ENCODE measurements at places on chromosomes 2 and 18. TPM values are rescaled to one million over a fixed set of nuclear protein-coding genes. Genes with fewer than 3 reads are reported as not detected.

The TPO gene
- total RNA-seq = not detected

DNA sequence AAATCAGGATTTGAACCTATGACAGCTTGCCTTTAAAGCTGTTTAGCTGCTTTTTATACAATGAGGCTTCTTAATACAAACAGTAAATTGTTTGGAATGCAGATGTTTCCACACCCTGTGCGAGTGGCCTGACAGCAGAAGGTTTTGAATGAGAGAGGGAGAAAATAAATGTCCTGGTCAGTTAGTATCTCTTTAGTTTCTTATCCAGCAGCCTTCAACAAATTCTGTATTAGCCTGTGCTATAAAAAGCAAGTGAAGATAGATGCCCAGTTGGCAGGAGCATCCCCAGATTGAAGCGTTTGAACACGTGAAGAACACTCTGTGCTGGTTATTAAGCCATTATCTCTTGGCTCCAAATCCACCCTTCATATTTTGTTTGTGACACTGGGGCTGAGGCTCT, 70.6 kb downstream of the CERS6 start:
- no peak overlapping the region for H3K4me3 ChIP-seq
- H3K27me3 ChIP-seq = no peaks in the 10 kb centered on the region
- DNase-seq = no peak
- peaks cover 43% of the 10 kb centered on the region for H3K4me1 ChIP-seq
- no peaks in the 10 kb centered on the region for H3K36me3 ChIP-seq

GRCh38 chr2:169771021-169771420, 27.6 kb upstream of the SSB start:
- no peaks in the 10 kb centered on the region for H3K36me3 ChIP-seq
- H3K4me1 ChIP-seq = no peaks in the 10 kb centered on the region
- DNase-seq = no peak
- no peak overlapping the region for H3K4me3 ChIP-seq
- H3K27ac ChIP-seq = no peak overlapping the region

DNA sequence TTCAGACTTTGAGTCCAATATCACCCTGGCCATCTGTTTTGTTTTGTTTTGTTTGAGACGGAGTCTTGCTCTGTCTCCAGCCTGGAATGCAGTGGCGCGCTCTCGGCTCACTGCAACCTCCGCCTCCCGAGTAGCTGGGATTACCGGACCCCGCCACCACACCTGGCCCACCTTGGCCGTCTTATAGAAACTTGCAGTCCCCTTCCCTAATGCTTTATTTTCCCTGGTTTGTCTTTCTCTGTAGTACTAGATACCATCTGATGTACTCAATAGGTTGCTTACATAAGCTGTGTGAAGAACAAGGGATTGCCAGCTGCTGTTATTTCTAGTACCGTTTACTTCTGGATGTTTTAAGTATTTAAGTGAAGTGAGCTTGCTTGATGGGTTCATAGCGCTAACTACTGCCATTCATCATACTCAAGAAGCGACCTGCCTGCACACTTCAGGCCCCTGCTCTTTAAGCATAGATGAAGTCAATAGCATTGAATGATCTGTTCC, 1.2 kb downstream of the RPL31 start:
- peak overlapping the region; percentile 81 for H3K4me3 ChIP-seq
- H3K36me3 ChIP-seq = peaks cover 38% of the 10 kb centered on the region
- H3K27ac ChIP-seq = no peak overlapping the region
- H3K4me1 ChIP-seq = peaks cover 11% of the 10 kb centered on the region
- peaks cover 8% of the 10 kb centered on the region for H3K27me3 ChIP-seq
- peak; percentile 42 for DNase-seq

The IL36RN gene
- total RNA-seq = not detected

The DYSF gene
- 1.1 TPM for total RNA-seq

- H3K27me3 ChIP-seq = no peaks in the 10 kb centered on the region
- no peak overlapping the region for H3K27ac ChIP-seq
- no peaks in the 10 kb centered on the region for H3K36me3 ChIP-seq
- no peaks in the 10 kb centered on the region for H3K4me1 ChIP-seq
These were observed 18.8 kb upstream of the MREG start for GRCh38 chr2:216031960-216032689.

The ALK gene
- total RNA-seq = not detected

DNA sequence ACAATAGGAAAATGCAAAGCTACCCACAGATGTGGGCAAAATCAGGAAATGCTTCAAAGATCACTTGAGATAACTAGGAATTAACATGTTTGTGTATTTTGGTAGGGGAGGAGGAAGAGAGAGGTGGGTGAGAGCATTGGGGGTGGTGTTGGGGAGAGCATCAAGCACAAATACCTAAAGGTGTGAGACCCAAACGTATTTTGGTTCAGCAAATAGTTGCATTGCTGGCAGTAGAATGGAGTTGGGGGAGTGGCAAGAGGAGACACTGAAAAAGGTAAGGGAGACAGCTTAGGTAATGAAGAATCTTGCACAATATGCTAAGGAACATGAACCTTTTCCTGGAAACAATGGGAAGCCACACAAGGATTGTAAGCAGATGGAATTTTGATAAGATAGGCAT, 1.5 kb upstream of the PELI1 start:
- no peak overlapping the region for H3K27ac ChIP-seq
- peaks cover 30% of the 10 kb centered on the region for H3K4me1 ChIP-seq
- H3K4me3 ChIP-seq = no peak overlapping the region
- H3K27me3 ChIP-seq = no peaks in the 10 kb centered on the region
- DNase-seq = no peak

- no peak overlapping the region for H3K4me3 ChIP-seq
- H3K4me1 ChIP-seq = peaks cover 5% of the 10 kb centered on the region
- no peaks in the 10 kb centered on the region for H3K27me3 ChIP-seq
- H3K36me3 ChIP-seq = no peaks in the 10 kb centered on the region
- no peak for DNase-seq
- no peak overlapping the region for H3K27ac ChIP-seq
These were observed 88.1 kb upstream of the SEC11C start for GRCh38 chr18:59051470-59052165.

The DAW1 gene
- total RNA-seq = not detected

GRCh38 chr2:148982282-148982681, 56.2 kb upstream of the LYPD6B start:
- no peak for DNase-seq
- no peaks in the 10 kb centered on the region for H3K27me3 ChIP-seq
- H3K4me3 ChIP-seq = no peak overlapping the region
- peaks cover 26% of the 10 kb centered on the region for H3K4me1 ChIP-seq
- H3K27ac ChIP-seq = no peak overlapping the region

The LOXL3 gene
- 39.1 TPM for total RNA-seq
